ENCODE measurements at places on chromosomes 16 and 17.

DNA sequence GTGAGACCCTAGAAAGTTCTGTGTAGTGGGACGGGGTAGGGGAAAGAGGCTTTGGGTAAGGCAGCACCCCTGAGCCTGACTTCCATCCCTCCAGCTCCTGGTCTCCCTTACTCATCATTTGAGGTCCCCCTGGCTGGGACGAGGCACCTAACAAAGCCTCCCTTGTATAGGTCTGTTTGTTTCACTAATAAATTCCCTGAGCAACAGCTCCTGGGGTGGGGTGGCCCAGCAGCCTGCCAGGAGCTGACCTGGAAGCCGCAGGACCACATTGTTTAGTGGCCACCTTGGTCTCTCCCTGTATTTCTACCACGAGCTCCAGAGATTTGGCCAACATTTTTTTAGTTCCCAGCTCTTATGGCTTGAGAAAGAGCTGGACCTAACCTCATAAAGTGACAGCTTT lies 7.2 kb downstream of the PRR15L start:
- no peak for DNase-seq

- DNase-seq: no peak
Observed at GRCh38 chr17:36566081-36566480, 21.4 kb downstream of the GGNBP2 start.

DNA sequence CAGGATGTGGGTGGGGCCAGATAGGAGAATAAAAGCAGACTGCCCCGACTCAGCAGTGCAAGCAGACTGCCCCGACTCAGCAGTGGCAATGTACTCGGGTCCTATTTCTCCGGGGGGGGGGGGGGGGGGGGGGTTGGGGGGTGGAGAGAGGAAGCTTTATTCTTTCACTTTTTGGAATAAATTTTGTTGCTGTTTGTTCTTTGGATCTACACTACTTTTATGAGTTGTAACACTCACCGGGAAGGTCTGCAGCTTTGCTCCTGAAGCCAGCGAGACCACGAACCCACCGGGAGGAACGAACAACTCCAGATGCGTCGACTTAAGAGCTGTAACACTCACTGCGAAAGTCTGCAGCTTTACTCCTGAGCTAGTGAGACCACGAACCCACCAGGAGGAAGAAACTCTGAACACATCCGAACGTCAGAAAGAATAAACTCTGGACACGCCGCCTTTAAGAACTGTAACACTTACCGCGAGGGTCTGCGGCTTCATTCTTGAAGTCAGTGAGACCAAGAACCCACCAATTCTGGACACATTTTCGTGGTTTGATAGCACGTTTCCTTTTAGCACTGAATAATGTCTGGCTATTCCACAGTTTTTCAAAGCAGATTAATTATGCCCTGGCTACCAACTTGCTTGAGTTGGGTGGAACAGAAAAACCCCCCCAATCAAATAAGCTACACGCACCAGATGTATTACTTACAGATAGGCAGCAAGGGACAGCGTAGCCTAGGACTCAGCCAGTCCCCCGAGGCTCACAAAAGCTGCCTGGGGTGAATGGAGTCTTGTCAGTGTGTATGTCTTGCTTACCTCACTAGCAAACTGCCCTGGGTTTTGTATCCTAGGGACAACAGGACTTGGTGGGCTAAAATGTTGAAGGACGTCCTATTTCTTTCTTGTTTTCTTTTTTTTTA lies 11.9 kb downstream of the FZD2 start:
- no peak for DNase-seq

DNA sequence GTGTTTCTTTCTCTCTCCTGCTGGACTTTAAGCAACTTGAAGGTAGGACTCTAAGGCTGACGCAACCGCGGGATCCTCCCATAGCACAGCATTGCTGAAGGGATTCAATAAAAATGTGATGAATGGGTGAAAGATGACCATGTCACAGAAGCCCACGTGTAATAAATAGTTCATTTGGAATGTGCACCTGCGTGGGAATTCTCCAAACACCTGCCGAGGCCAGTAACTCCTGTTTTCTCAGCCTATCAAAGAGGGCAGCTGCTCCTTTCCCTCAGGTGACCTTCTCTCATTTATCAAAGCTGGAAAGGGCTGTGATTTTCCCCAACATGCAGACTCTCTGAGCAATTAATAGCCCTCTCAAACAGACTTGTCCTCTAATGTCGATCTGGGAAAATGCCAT lies 235.7 kb downstream of the STX8 start:
- no peak for DNase-seq

- DNase-seq: no peak
Observed at GRCh38 chr16:77788181-77789084, at the start of gene VAT1L. Gene VAT1L (plus strand): TSS chr16:77788564. CDS start chr16:77788683, 119 bp downstream.

DNA sequence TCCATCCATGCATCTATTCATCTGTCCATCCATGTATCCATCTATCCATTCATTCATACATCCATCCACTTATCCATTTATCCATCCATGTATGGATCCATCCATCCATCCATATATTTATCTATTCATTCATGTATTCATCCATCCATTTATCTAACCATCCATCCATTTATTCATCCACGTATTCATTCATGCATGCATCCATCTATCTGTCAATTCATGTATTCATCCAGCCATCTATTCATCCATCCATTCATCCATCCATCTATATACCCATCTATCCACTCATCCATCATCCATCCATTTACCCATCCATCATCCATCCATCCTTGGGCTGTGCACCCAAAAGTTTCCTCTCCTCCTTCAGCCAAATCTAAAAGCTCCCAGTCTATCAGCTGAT lies 43.4 kb downstream of the GDE1 start:
- DNase-seq: no peak

- DNase-seq: no peak
Observed at GRCh38 chr17:51435641-51436091, 175.3 kb downstream of the UTP18 start.

- DNase-seq: no peak
Observed at GRCh38 chr17:16044487-16044886, 44.9 kb downstream of the TTC19 start.

- DNase-seq: no peak
Observed at GRCh38 chr16:4792951-4793513, 2.1 kb upstream of the SMIM22 start.

- no peak for DNase-seq
Observed at GRCh38 chr16:70665806-70666735, 19.7 kb downstream of the IL34 start.

DNA sequence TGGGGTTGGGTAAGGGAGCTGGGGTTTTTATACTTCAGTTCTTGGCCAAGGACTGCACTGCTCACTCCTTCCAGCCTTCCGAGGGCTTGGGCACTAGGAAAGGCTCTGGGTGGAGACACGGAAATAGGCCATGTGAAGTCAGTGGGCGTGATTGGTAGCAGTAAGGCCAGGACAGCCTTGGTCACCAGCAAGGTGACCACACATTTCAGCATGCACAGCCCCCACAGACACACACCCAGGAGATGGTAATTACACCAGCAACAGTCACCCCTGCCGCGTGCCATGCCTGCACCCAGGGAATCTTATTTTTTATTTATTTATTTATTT lies 252.5 kb downstream of the SEC14L1 start:
- DNase-seq: no peak

DNA sequence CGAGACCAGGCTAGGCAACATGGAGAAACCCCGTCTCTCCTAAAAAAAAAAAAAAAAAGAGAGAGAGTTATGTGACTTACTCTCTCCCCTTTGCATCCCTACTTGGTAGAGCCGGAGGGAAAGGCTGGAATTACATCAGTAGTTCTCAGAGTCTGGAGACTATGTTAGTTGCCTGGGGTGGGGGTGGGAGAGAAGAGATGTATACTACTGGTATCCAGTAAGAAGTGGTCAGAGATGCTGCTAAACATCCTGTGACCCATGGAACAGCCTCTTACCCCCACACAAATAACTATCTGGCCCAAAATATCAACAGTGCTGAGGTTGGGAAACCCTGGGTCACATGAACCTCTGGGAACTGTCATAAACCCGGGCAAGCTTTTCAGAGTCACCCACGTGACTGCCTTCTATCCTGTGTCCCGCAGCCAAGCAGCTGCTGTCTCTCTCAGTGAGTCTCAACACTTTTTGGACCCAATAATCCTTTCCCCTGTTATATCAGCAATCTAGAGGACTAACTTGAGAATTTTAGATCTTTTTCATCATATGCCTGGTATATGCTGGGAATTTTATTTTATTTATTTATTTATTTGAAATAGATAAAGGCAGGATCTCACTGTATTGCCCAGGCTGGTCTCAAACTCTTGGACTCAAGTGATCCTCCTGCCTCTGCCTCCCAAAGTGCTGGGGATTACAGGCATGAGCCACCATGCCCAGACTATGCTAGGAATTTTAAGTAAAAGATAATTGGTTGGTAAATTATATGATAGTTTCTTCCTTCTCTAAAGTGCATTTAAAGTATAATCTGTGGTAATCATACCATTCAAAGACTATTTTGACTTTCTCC lies 8.7 kb downstream of the EIF1 start:
- no peak for DNase-seq

DNA sequence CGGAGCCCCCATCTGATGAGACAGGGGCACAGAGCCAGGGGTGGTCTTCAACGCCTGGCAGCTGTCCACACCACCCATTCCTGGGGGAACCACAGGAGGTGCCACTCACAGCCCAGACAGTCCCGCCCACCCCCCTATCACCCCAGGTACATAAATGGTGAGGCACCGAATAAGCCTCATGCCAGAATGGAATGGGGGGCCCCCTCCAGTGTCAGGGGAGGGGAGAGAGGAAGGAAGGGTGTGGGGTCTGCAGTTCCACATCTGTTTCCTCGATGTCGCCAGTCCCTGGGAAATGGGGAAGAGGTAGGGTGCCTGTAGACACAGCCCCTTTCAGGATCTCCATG lies 1.7 kb downstream of the TMC6 start:
- DNase-seq: no peak

- no peak for DNase-seq
Observed at GRCh38 chr17:10776381-10776780, 27.5 kb downstream of the TMEM238L start.

GRCh38 chr16:787321-787966 lies 737 bp downstream of the RPUSD1 start:
- DNase-seq: no peak

GRCh38 chr16:11391576-11391975 lies 46.3 kb downstream of the RMI2 start:
- DNase-seq: no peak

DNA sequence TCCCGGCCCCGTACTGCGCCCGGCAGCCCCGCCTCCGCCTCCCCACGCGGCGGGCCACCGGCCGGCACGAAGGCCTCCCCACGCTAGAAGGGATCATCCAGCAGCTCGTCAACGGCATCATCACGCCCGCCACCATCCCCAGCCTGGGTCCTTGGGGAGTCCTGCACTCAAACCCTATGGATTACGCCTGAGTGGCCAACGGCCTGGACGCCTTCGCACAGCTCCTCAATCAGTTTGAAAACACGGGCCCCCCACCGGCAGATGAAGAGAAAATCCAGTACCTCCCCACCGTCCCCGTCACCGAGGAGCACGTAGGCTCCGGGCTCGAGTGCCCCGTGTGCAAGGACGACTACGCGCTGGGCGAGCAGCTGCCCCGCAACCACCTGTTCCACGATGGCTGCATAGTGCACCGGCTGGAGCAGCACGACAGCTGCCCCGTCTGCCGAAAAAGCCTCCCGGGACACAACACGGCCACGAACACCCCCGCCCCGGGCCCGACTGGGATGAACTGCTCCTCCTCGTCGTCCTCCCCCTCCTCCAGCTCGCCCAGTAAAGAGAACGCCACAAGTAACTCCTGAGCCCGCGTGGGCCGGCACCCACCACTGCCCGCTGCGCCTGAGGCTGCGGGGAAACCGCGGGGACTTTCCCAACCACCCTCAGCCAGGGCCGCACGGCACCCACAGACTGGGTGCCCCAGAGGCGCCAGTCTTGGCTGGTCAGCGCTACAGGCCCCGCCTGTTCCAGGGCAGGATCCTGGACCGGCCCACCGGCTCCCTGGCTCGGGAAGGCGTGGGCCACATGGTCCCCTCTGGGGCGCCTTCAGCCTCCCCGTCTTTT lies 39.0 kb upstream of the AKAP1 start:
- DNase-seq: no peak

GRCh38 chr17:336110-337021 lies 16.2 kb downstream of the RPH3AL start:
- DNase-seq: peak; percentile 39

DNA sequence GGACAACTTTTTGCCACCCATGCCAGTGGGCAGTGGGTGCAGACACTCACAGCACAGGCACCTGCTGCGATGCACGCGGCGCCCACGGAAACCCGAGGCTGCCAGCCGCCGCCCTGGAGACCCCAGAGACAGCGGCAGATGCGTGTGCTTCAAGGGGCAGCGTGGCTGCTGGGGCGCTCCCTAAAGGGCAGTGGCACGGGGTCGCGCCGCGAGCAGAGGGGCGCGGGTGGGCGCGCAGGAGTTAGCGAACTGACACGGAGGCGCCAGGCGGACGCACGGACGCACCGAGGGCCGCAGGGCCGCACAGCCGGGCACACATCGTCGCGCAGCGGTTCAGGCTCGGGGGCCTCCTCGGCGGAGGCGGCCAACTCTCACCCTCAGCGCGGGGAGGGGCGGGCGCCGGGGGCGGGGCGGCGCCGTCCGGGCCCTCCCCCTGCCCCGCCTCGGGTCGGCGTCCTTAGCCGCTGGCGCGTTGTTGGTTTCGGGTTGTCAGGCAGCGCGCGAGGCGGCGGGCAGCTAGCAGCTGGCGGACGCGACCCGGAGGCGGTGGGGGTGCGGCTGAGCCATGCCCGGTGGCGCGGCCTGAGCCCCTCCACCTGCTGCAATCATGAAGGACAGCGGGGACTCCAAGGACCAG lies at the start of gene KIF19:
Gene KIF19 (plus strand): TSS at position 484 of the 637 bp plus-strand sequence. CDS start 124 bp downstream, at position 608.
- DNase-seq: no peak

DNA sequence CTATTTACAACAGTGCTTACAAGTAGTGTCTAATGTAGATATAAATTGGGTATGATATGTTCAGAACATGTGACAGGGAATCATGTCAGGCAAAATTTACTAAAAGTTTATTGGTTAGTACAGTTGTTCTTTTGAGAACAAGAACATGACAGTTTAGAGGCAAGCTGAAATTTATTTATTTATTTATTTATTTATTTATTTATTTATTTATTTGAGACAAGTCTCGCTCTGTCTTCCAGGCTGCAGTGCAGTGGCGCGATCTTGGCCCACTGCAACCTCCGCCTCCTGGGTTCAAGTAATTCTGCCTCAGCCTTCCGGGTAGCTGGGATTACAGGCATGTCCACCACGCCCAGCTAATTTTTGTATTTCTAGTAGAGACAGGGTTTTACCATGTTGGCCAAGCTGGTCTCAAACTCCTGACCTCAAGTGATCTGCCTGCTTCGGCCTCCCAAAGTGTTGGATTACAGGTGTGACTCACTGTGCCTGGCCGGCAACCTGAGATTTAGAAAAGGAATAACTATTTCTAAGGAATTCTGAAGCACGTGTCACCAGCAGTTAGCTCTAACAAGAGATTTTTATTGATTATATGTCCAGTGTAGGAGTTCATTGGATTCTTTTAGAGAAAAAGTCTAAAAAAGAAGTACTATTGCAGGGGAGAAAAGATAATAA lies 24.9 kb downstream of the MRTFB start:
- DNase-seq: no peak

Data from NCI-H1436 treated with DMSO at 0.1 percent for 48 hours (cell line).